Motor neuron (in vitro differentiated cells): ENCODE measurements at places on chromosomes 1 and 21.

DNA sequence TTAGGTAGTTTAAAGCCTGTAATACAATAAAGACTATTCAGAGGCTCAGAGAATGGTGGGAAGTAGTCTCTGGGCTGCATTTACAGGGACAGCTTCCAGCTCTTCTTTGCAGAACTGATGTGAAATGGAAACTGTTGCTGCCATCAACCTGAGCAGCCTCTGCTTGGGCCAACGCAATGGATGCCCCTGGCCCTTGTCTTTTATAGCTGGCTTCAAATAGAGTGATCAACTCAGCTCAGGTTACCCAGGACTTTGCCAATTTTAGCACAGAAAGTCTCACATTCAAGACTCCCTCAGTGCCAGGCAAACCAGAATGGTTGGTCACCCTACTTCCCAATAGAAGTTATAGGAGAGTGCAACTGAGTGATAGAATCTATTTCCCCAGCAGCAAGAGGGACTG lies 18.1 kb upstream of the GALNT2 start:
- no peak for ATAC-seq

DNA sequence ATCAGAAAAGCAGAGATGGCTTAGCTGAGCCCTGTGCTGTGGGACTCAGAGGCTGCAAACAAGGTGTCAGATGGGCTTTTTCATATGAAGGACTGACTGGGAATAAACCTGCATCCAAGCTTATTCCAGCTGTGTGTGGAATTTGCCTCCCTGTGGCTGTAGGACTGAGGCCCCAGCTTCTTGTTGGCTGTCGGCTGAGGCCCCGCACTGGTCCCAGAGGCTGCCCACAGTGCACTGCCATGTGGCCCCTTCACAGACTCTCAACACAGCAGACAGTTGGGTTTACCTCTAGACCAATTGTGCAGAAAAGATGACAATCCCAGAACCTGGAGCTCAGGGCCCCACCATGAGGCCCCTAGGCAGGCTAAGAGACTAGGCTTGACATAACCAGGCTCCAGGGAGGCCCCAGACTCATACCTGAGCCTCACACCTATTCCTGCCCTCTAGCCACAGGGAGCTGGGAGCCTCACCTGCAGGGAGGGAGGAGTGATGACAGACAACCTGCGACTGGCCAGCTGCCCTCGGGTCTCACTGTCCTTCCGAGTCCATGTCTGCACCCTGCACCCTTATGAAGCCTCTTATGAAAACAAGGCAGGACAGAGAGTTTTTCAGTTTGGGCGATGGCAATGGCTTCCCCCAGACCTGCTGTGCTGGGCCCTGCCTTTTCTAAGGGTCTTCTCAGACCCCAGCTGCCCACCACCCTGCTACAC lies 615.5 kb downstream of the NPHP4 start:
- no peak for ATAC-seq

- ATAC-seq = no peak
Observed at GRCh38 chr1:23930861-23931490, 17.8 kb upstream of the CNR2 start.

- ATAC-seq = peak; percentile 76
Observed at GRCh38 chr1:192654591-192655251, 18.8 kb downstream of the RGS13 start.

DNA sequence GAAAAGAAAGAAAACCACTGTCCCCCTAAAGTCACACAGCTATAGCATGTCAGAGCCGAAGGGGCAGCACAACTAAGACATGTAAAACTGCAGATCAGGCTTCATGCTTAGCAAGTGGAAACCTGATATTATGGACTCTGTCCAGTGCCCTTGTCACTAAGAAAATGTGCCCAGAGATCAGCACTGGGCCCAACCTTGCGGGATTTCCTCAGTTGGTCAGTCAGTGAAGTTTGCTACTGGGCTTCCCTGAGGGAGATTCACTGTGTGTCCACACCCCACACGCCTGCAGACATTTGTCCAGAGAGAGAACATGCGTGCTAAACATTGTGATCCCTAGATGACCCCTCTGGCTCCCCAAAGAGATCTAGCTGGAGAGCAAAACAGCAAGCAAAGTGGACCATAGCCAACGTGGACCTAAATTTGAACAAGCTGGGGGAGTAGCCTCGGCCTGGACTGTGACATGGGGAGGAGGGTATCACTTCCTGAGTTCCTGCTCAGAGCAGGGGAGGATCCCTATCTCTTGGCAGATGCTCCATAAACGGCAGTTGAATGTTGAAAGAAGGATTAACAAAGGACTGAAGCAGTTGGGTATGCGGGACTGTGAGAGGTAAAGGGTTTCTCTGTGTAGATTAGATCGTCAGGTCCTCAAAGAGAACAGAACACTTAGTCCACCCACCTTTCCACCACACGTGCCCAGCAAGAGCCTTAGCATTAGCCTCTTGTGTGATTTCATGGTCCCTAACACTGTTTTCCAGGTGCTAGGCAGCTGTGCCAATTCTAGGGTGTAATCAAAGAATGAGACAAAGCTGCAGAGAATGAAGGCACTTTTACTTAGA lies 53.6 kb downstream of the GLUL start:
- peak; percentile 58 for ATAC-seq

DNA sequence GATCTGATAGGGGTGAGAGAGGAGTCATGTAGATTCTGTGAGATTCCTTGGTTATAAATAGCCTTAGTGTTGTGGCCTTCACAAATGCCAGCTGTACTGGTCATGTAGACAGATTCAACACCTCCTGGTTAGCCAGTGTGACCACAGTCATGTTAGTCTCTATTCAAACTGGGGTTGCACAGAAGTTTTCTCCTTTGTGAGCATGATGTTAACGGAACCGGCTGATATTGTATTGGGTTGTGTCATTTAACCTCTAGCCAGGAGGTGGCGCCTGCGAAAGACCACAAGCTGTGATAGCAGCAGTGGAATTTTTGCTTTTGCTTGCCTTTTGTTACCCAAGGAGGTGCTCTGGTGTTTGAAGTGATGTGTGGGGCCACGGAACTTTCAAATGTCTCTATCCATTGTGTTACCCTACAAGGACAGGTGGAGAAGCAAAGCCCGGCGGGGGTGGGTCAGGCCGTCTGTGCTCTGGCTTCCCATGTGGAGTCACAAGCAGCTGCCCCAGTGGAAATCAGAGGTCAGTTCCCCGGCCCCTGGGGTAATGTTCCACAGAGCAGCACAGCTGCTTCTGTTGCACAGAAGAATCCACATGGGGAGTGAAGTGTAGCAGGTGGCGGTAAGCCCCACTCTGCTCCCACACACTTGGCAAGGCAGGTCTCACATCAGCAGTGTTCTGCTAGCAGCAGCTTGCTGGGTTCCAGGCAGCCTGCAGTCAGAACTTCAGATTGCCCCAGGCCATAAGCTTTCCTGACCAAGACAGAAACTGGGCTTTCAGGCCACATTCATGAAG lies 112.6 kb downstream of the ADAMTS1 start:
- no peak for ATAC-seq

DNA sequence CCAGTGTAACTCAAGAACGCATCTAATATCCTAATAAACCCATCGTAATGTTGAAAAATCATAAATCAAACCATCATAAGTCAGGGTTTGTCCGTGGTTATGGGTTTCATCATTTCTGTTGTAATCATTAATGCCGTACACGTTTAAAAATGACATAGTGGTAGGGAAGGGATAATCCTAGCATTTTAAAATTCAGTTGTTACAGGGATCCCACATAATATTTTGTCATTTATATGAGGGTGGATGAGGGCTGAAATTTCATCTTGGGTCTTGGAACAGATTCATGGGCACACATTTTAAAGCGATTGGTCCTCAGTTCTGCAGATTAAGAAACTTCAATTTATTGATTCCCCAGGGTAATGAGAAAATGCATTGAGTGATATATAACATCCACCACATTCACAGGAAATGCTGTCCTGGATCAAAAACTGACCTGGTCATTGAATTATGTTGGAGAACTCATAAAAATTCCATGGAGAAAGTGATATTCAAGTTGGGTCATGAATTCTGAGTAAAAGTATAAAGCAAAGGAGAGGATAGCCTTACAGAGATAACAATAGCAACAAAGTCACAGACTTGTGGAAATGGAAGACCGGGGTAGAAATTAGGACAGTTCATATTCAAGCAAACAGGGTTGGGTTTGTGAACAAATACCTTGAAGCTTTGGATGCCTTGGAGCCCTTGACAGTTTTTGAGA lies 1527.3 kb upstream of the TPTE start:
- no peak for ATAC-seq

DNA sequence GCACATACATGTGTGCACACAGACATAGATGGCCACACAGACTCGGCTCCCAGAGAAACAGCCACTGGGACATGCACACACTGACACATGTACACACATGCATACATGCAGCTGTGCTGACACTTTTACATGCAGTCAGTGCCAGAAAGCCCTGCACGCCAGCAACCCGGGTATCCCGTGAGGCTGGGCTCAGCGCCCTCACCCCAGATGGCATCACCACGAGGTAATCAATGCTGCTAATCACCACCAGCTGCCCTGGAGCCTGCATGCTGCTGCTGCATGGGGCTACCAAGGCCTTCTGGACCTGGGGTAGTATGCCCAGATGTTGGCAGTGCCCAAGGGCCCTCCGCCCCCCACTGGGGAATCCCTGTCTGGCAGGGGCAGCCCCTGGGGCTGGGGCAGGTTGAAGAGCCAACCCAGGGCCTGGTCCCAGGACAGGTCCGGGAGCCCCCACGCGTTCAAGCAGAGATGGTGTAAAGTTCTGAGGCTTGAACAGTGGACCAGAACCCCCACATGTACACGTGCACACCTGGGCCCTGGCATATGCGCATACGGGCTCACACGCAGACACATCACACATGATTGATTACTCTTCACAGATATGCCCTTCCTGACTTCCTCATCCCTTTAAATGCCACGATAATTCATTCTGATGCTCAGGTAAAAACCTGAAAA lies 2.7 kb upstream of the COL16A1 start:
- ATAC-seq = no peak

- ATAC-seq = no peak
Observed at GRCh38 chr1:224623310-224623714, 7.2 kb downstream of the CNIH3 start.

GRCh38 chr1:107297681-107298080 lies 156.8 kb downstream of the NTNG1 start:
- no peak for ATAC-seq

DNA sequence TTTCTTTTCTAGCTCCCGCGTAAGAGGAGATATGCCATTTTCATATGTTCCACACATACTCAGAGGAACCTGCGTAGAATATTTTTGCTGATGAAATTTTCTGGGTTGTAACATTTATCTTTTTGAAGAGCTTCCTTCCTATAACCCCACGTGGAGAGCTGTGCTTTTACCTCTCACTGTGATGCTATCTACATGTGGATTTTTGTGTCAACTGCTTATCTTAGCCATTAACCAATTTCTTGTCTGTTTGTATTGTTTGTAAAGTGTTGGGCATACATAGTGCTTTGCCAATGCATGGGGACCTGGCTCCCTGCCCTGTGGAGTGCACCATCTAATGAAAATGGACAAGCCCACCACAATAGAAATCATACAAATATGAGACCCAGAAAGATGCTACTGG lies 266.1 kb downstream of the TNR start:
- ATAC-seq = no peak

- no peak for ATAC-seq
Observed at GRCh38 chr1:56133522-56134472, 445.6 kb downstream of the PLPP3 start.

- peak; percentile 44 for ATAC-seq
Observed at GRCh38 chr1:11316701-11317100, 43.7 kb downstream of the UBIAD1 start.

- ATAC-seq = peak; percentile 47
Observed at GRCh38 chr1:201791779-201792173, 37.2 kb upstream of the IPO9 start.

- no peak for ATAC-seq
Observed at GRCh38 chr1:11394592-11395245, 84.2 kb upstream of the DISP3 start.
